ENCODE measurements at places on chromosomes 2 and 18.

DNA sequence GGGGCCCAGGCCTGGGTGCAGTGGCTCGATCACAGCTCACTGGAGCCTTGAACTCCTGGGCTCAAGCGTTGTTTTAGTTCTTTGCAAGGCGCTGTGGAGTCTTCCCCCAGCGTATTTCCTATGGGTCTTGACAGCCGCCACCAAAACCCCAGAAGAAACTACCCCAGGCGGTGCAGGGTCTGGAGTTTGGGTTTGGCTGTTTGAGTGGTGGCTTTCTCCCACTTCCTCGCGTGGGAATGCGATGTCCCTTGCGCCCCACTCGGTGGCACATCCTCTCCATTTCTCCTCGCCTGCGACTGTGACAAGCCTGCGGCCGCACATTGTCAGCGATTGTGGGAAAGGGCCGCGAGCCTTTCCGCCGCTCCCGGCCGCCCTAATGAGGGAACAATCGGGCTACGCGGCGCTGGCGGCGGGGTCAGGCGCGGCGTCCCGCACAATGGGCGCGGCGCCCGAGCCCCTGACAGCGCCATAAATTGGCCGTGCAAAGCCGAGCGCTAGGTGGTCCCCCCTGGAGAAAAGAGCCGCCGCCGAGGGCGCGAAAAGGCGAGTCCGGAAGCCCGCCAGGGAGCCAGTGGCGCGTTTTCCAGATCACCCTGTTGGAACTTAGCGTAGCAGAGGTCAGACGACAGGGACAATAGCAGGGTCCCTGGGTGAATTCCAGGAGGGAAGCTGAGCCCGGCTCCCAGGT is 194.9 kb upstream of the POU3F3 start:
- DNase-seq: no peak

- DNase-seq: no peak
Observed at GRCh38 chr2:75321599-75321922, 122.2 kb upstream of the TACR1 start.

- no peak for DNase-seq
Observed at GRCh38 chr2:149410701-149411484, 80.5 kb downstream of the LYPD6 start.

DNA sequence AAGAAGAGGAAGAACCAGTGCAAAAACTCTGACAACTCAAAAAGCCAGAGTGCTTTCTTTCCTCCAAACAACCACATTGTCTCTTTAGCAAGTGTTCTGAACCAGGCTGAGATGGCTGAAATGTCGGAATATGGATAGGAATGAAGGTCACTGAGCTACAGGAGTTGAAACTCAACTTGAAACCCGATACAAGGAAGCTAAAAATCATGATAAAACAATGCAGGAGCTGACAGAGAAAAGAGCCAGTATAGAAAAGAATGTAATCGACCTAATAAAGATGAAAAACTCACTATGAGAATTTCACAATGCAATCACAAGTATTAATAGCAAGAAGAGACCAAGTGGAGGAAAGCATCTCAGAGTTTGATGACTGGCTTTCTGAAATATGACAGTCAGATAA is 15.0 kb upstream of the EIF2AK3 start:
- no peak for DNase-seq

DNA sequence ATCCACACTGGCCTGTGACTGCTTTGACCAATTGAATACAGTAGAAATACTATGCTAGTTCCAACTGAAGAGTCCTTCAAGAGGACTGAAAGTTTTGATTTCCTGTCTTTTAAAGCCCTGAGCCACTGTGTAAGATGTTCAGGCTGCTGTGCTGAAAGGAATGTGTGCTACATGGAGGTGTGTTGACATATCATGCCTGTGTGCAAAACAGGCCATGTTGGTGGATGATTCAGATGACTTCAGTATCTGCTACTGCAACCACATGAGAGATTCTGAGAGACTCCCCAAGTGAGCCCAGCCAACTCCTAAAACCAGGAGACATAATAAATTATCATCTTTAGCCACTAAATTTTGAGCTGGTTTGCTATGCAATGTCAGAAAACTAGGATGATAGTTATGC is 662.9 kb downstream of the ZEB2 start:
- DNase-seq: no peak

DNA sequence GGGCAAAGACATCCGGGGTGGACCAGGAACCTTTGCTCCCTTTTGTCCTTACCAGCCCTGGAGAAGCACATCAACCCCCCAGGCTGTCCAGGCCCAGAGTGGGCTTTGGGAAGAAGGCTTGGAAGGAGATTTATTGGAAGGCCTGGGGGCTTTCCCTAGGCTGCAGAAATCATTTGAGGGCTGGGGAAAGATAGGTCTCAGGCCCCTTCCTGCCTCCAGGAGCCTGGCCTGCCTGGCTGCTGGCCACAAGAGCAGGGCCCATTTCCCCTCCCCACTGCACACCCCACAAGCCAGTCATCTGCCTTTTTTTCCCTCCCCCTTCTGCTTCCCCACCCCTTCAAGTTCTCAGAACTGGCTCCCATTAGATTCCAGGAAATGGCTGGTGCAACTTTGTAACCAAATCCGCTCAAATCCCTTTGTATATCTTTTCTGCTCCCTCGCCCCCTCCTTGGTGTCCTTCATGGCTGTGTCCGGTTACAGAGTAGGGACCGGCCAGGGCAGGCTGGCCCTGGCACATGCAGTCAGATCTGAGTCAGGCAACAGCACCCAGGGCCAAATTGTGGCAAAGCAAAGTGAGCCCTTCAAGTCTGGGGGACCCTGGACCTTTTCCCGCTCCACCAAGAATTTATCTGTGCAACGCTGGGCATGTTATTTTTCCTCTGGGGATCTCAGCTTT is 20.8 kb upstream of the TNP1 start:
- DNase-seq: no peak

- DNase-seq: no peak
Observed at GRCh38 chr18:72436401-72436800, 107.7 kb downstream of the CBLN2 start.

DNA sequence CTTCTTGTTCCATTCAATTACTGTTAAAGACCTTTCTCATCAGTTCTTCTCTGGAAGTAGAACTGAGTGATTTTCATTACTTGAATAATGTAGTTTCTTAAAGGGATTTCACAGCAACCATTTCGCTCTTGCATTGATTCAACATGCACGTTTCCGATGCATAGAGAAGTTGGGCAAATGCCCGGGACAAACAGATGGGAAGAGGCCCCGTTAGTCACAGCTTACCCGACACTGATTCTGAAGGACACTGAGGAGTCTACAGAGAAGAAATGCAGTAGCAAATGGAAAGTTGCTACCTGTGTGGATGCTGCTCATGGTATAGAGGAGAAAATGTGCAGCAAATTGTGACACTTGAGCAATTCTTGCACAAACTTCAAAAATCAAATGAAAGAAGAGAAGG is 32.3 kb upstream of the GCG start:
- DNase-seq: no peak

DNA sequence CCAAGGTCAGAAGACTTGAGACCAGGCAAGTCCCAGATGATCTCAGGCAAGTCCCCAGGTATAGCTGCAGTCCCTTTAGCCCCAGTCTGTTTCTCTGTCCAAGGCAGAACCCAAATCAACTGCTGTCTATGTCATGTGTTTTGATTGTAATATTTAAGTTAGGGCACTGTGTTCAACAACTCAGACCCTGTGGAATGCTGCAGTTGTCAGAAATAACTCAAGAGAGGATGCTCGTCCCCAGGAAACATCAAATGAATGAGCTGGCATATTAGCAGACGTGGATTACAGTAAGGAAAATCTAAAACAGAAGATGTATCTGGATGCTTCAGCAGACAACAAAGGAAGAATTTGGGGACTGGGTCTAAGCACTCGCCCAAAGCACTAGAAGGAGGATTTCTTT is 70.1 kb downstream of the BCL11A start:
- no peak for DNase-seq

DNA sequence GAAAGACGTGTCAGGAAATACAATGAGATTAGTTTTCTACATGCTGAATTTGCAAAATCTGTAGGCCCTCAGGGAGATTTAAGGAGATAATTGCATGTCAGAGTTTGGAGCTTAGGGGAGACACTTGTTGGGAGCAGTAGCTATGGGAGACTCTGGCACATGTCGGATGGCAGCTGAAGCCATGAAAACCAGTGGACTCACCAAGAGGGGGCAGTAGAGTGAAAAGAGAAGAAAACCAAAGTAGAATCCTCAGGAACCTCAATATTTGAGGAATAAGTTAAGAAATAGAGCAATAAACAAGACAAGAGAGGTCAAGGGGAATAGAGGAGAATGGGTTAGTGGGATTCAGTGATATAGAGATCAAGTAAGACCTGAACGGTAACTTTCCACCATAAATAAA is 24.8 kb downstream of the RUFY4 start:
- no peak for DNase-seq

- peak; percentile 49 for DNase-seq
Observed at GRCh38 chr2:10566018-10566417, 117.9 kb upstream of the ODC1 start.

- DNase-seq: no peak
Observed at GRCh38 chr18:75809151-75809925, 381.8 kb upstream of the SMIM21 start.

DNA sequence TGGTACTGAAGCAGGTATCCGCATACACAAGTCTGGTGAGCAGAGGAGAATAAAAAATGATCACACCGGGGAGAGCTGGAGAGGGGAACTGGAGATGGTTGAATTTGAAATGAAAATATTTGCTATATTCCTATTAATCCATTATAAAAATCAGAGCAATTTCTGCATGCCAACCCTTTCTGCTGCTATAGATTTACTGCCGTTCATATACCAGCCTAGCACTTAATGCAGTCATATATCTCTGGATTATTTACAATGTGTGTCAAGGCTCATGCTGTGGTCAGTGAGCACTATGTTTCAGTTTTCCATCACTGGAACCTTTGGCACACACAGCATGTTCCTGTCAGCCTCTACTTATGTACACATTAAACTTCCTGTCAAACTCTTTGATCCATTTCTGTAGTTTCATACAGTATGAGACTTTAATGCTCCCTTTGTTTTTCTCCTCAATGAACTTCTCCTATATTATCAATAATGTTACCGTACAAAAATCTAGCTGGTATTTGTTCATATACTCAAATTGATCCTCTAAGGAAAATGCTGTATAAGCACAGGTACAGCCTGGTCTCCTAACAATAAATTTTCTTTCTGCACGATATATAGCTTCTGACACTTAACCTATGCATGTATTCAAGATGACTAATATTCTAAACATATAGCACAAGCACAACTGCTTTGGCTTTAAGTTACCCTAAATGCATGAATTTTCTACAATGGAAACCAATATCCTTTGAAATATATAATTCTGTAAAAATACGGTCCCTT is 36.7 kb downstream of the FANCL start:
- no peak for DNase-seq

DNA sequence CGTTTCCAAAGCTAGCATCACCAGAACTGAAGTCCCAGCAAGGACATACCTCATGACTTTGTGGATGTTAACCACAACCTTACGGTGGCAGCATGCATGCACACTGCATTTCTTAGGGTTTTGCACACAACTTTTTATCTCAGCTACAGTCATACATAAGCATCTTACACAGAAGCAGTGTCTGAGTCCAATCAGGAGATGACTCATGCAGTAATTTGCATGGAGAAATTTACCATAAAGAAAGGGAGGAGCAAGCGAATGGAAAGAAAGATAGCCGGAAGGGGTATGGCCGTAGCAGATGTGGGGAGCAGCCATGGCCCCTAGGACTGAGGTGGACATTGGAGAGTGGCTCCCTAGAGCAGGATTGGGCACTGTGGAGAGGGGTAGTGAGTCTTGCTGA is 522.5 kb downstream of the GALR1 start:
- no peak for DNase-seq

DNA sequence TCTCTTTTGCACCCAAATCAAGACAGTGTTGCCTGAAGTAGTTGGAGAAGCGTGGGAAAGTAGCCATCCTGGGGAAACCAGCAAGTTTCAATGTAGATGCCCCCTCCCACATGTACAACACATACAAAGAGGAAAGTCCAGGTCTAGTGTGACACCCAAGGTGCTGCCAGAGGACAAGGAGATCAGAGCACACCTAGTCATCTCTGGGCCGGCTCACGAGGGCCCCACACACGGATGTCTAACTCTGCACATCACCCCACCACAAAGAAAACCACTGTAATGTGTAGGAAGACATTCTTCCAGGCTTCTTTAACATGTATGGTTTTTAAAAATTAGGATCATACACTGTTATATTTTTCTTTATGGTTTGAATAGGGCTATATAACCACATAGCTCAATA is 21.6 kb downstream of the PARD6G start:
- no peak for DNase-seq

DNA sequence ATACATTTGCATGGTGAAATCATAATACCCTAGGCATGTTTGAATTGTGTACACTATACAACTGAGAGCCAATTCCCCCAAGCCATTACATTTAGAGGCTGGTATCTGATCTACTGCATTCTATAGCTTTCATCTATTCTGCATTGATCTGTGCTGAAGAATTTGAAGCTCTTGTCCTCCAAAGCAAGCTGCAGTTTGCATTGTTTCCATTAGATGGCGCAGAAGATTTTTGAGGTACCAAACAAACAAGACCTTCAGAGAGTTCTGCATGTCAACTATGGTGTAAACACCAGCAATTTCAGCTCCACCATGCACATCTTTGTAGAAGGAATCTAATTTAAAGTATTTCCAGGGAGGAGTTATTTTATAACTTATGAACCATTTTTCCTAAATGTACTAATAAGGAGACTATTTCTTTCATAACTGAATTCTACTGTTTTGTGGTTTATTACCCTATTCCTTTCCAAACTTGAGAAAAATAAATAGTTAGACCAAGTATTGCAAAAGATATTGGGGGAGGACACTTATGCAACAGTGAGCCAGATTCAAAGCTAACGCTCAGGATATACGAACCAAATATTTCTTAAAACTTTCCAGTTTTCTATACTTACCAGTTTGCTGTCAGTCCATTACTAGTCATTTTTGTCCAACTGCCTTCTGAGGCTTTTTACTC is 761.8 kb upstream of the ACVR2A start:
- DNase-seq: no peak

DNA sequence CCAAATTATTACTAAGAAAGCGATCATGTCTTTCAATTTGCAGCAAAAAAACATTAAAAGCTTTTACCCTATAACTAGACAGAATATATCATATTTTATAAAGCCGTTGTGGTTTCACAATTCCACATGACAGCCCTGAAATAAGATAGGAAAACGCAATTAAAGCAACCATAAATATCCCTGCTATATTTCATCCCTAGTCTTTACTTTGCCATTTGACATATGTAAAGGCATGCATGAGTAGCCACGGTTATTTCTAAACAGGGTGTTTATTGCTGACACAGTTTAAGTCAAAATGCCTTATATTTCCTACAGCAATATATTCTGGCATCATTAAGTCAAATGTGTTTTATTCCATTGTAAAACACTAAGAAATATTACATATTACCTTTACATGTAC is 239.9 kb downstream of the DSEL start:
- DNase-seq: no peak

DNA sequence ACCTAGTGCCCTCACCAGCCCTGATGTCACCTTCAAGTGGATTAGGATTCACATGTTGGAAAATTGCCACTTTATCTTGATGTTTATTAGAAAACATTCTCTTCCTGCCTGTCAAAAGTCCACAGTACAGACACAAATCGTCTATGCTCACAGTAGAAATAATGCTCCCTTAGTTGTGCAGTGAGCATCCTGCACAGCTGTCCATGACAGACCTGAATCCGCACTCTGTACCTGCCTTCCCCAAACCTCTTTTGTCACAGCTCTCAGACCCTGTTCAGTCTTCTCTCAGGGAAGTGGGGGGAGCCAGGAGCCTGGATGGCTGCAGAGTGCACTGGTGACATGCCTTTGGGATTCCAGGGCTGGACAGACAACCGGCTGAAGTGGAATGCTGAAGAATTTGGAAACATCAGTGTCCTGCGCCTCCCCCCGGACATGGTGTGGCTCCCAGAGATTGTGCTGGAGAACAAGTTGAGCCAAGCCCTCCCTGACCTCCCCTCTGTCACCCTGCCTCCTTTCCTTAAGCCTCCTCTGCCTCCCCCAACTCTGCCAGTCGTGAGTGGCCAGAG is 2.0 kb downstream of the CHRND start:
- DNase-seq: no peak

All from mesenteric fat pad (tissue), 1 donor.